ENCODE measurements at places on chromosomes 3 and 15.

DNA sequence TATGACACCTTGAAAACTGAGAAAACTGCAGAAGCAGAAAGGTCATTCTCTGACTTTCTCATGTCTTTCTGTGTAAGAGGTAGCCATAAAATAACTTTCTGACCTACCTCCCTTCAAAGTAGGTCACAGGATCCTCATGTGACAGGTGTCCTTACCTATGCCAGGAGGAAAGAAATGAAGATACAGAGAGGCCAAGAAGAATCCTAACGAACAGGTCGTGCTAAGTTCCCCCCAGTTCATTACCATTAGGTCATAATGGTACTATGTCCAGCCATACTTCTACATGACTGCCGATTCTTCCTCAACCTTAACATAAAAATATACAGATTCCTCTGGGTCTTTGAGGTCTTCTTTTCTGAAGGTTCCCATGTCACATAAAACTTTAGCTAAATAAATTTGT is 118.6 kb downstream of the FOXB1 start:
- no peak for DNase-seq

DNA sequence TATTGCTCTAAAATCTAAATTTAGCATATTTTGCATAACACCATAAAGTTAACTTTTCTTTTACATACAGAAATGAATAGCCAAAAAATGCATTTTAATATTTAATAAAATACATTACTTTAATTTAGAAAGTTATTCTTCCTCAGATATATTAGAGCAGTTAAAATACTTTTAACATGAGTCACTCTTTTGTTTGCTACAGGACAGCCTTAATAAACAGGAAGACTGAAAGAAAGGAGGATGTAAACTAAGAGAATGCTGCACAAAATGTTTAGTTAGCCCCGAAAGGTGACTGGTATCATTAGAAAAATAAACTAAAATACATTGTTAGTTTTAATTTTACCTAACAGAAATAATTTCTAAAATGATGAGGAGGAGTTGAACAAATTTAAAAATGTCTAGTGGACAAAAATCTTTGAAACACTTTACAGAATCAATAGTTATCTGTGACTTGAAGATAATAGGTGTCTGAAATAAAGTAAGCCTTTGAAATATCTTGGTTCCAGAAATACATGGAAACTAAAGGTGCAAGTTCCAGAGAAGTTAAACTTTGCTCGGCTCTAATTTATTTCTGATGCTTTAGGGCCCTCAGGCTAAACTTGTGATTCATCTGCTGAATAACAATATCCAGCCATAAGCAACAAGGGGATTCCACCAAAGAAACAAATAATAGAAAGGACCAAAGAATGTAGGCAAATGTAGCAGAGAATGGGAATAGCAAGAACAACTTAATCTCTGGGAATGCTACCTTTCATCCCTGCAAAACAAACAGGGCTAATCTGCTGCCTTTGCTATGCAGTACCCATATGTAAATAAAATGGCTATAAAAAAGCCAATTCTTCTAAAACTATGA is 138.3 kb upstream of the UBP1 start:
- no peak for DNase-seq

DNA sequence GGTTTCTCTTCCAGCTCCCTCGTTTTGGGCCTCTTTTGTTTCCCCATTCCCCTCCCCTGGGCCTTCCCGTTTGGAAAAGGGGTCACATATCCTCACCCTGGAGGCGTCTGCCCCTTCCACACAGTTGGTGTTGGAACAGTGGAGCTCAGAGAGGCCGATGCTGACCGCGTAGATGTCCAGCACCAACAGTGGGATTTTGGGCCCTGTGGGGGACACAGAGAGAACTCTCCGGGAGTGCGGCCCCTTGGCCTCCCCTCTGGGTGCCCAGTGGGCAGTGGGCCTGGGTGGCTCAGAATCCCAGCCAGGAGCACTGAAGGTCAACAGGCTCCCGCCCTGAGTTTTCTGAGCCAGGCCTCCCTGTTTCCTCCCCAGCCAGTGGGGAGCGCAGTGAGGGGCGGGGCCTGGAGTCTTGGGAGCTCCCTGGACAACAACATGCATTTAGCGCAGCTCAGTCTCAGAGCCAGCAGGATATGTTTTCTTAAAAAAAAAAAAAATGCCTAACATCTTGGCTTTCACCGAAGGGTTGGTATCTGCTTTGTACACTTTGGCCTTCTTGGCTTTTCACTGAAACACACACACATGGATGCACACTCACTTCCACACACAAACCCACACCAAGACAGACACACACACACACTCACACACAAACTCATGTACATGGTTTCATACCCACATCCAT is 670 bp upstream of the ISLR start:
- DNase-seq: no peak

GRCh38 chr3:89314454-89315098 is 207.2 kb downstream of the EPHA3 start:
- DNase-seq: no peak

GRCh38 chr3:13657660-13658435 is 108.9 kb downstream of the FBLN2 start:
- DNase-seq: no peak

GRCh38 chr3:24520976-24521419 is 26.3 kb upstream of the THRB start:
- DNase-seq: no peak

DNA sequence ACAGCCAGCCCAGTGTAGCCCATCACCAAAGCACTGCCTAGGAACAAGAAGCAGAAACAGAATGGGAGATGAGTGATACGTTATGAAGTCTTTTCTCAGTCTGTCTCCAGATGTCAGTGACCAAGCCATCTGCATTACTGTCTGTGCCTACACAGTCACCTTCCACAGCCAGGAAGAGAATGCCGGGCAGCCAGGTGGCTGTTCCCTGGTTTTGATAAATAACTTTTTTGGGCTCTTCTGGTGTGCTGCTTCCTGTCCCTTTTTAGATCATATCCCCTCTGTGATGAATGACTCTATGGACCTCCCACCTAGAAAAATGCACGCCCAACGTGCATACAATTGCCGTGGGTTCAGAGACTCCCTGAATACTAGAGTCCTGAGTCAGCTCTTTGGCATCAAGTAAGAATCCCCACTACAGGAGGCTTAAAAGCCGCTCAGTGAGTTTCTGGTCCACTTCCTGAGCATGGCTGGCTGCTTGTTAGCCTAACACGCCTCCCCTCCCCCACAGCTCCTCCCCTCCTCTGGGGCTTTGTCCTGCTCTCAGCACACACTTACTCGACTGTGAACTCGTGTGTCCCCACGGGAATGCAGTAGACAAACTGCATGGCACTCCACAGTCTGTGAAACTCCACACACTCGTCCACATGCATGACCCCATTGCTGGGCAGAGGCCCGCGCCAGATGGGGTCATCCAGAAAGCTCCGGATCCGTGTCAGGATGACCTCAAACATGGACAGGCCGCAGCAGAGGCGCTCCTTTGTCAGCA is 34.7 kb downstream of the NIPA2 start:
- no peak for DNase-seq

- no peak for DNase-seq
Measured at GRCh38 chr3:8070011-8070410, 431.6 kb upstream of the LMCD1 start.

DNA sequence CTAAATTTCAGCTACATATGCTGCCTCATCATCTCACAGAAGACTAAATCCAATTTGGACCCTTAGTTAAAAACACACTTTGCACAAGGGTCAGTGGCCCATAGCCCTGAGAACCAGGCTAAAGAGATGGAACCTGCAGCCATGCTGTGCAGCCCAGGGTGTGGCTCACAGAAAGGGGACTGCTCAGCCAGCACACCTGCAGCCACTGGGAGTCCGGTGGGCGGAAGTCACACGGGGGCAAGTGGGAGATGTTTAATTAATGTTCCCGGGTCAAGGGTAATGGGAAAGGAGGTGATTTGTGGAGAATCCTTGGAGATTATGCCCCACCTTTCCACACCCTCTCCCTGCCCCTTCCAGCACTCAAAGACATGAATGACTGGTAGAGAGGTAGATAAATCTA is 467.4 kb downstream of the EPHB1 start:
- DNase-seq: no peak

GRCh38 chr3:87351937-87352336 is 75.6 kb upstream of the POU1F1 start:
- no peak for DNase-seq

DNA sequence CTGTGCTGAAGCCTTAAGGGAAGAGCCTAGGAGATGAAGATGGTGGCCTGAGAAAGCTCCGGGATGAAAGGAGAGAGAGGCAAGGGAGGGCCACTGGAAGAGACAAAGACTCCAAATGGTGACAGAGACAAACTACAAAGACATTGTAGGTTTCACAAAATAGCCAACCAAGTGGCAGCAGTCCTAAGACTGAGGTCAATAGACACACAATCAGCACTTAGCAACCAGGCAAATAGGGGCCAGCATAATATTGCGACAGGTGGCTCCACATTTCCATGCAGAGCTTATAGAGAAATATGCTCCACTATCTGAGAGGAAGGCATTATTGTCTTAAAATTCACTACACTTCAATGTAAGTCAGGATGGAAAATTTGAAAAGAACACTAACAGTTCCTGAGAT is 22.1 kb upstream of the MYO5C start:
- no peak for DNase-seq

DNA sequence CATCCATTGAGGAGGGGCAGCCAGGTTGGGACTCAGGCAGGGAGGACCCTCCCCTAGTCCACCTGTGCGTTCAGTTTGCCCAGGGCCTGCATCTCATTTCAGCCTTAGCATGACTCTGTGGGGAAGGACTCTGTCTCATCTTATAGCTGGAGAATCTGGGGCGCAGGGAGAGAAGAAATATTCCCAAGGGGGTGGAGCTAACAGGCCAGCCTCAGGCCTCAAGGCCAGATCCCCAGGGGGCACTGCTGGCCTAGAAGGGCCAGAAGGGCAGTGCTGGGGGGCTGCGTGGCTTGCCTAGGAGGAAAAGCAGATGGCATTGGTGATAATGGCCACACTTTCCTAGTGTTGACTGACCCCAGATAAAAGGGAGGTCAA is 10.9 kb downstream of the AMOTL2 start:
- DNase-seq: no peak

GRCh38 chr3:174863488-174863887 is 4.4 kb downstream of the NAALADL2 start:
- no peak for DNase-seq

- DNase-seq: no peak
Measured at GRCh38 chr3:18572809-18573208, 147.7 kb upstream of the SATB1 start.

- DNase-seq: no peak
Measured at GRCh38 chr15:78003539-78004008, 73.9 kb downstream of the TBC1D2B start.

- DNase-seq: no peak
Measured at GRCh38 chr3:45987368-45988291, 8.0 kb downstream of the FYCO1 start.

Measured in cerebellar nuclear complex (tissue), 1 donor.